Stimulated activated CD4-positive, alpha-beta T cell treated with anti-CD3 and anti-CD28 coated beads, Interleukin-15, amount 100 ng/mL, for 1 hour (primary cell): ENCODE measurements at places on chromosomes 7 and 10.

GRCh38 chr7:134029743-134030142 lies 97.4 kb upstream of the LRGUK start:
- no peak for DNase-seq

DNA sequence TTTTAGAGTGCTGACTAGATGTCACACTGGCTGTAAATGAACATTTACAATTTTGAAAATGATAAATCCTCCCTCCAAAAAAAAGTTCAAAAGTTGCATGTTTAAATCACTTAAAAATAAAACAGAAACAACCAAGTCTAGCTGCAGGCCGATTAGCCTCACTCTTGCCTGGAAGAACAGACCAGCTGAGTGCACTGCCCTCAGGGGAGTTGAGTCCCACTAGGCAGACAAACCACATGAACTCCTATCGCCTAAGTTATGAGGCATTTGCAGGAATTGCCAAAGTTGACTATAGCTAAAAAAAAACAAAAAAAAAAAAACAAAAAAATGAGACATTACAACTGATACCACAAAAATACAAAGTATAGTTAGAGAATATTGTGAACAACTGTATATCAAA lies 510.0 kb downstream of the ANKRD7 start:
- no peak for DNase-seq

DNA sequence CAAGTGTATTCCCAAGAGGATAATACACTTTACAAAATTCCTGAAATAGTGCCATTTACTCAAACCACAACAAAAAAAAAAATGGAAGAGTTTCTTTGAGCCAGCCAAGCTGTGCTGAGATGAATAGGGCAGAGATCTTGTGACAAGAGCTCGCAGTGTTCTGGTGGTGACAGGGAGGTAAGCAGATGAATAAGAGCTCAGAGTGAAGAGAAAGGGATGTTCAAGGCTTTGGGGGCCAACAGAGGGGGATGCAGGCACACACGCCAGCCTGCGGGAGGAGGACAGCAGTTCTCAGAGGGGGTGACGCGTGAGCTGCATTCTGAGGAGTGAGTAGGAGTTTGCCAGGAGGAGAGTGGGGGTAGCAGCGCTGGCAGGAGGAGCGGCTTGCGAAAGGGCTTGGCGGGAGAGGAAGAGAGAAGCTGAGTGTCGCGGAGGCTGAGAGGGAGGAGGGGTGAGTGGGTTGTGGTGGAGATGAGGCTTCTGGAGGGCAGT lies 194.4 kb upstream of the IMMP2L start:
- no peak for DNase-seq

GRCh38 chr10:50610368-50610767 lies 13.4 kb downstream of the SGMS1 start:
- DNase-seq = no peak

- DNase-seq = no peak
These were observed 319.7 kb downstream of the HPSE2 start for GRCh38 chr10:98915911-98916310.

DNA sequence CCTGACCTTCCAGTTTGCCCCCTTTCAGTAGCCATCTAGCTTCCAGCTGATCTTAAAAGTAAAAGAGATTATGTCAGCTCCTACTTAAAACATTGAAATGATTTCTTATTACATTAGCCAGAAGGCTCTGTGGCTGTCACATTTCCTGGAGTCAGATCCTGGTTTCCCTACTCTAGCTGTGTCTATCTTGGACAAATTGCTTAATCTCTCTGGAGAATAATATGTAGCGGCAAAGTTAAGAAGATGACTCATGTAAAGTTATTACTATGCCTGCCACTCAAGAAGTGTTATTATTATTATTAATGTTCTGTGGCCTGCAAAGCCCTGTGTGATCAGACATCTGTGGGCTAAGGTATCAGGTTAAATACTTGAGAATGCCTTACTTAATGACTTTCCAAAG lies 107.2 kb downstream of the RUNDC3B start:
- no peak for DNase-seq
